ENCODE measurements at places on chromosomes 7 and 10.

DNA sequence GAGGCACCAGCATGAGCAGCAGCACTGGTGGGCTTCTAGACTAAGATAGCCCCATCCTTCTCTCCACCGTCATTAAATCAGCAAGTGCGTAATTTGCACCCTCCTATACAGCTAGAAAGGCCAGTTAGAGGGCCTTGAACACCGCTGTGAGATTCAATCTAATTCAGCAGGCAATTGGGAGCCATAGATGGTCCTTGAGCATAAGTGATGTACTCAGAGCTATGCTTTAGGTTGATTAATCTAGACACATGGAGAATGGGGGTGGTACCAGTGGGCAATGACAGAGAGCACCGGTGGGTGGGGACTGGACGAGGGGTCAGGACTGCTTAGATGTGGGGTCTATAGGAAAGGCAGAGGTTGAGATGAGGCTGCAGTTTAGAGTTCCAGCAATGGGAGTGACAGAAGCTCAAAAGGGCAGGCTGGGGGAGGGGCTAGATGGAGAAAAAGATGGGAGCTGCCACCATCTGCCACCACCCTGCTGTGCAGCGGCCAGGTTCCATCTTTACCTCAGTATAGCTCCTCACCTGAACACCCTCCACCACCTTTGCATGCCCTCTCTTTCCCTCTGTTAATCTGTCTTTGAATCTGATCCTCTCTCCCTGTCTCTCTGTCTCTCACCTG is 87.3 kb downstream of the C10orf105 start:
- DNase-seq = no peak

DNA sequence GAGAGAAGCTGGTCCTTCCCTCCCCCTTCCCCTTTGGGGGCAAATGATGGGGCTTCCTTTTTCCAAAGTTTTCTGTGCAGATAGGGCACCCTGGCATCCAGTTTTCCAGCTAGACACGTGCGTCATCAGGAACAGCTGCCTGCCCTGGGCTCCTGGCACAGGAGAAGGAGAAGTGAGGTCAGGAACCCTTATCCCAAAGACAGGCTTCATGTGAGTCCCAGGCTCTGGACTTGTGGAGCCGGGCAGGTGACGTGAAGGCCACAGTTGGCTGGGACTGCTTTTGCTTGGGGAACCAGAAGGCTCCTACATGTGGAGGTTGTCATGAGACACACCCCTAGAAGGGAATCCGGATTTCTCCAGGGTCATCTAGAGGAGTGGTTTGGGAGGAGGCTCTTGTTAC is 66.5 kb downstream of the RBM20 start:
- no peak for DNase-seq

- DNase-seq = no peak
Observed at GRCh38 chr7:77935652-77936348, 137.2 kb downstream of the PHTF2 start.

DNA sequence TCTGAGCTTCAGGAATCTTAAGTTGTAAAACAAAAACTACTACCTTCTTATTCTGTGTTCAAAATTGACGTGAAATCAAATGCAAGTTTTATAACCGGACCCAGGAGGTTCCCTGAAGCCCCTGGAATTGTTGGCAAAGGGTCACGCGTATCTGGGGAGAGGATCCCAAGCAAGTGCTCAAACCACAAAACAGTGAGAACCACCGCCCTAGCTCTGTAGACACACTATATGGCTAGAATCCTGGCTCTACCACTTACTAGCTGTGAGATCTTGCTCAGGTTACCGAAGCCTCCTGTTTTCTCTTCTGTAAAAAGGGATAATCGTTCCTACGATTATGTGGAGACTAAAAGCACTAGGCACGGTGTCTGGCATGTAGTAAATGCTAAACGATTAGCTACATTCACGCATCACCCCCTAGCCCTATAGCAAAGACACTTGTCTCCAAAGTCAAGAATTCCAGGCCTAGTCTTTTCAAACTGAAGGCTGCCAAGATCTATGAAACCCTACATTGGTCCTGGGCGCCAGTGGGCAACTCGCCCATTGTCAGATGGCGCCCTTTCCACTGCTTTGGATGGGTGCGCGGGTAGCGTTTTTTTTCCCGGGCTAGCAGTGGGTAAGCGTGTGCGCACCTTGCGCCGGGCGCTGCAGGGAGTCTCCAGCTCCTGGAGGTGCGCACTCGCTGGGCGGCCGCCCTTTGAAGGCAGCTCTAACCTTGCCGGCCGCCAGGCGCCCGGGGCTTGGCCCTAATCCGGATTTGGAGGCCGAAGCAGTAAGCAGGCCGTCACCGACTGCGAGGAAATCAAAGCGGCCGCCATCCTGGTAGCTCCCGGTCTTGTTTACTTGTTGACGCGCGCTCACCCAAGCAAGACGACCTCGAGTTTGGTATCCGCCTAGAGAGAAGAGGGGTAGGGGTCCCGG is 11.6 kb upstream of the NKX2-3 start:
- DNase-seq = no peak

DNA sequence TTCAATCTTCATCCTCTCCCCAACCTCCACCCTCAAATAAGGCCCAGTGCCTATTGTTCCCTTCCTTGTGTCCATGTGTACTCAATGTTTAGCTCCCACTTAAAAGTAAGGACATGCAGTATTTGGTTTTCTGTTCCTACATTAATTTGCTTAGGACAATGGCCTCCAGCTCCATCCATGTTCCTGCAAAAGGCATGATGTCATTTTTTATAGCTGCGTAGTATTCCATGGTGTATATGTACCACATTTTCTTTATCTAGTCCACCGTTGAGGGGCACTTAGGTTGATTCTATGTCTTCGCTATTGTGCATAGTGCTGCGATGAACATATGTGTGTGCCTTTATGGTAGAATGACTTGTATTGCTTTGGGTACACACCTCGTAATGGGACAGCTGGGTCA is 7.2 kb upstream of the NEUROG3 start:
- DNase-seq = no peak

DNA sequence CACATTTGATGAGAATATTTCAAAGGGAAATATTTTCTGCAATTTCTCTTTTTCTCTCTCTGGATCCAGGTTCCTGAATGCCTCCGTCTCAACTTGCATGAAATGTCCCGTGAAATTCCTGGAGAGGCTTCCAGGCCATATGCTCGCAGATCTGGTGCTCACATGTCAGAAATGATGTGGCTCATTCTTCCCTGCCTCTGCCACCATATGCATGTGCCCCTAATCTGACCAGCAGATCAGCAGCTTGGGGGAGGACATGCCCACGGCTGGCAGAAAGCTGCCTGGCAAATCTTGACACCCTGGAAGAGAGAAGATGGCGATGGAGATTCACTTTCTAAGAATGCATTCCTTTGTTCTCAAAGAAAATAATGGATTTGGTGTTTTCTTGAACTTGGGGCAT is 490.7 kb downstream of the RPS24 start:
- no peak for DNase-seq

DNA sequence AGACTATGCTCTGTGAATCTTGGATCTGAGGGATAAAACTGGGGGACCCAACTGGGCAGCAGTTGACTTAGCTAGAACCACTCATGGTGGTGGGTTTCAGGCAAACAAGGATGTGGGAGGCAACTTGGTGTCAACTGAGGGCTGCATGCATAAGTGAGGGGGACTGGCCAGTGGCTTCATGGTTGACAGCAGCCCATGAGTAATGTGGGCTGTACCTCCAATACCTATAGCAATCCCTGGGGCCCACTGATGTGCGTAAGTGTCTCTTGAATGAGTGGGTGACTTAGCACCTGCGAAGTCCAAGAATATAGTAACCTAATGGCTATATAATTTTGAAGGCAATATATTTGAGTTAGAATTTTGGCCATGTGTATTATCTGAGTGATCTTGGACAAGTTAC is 13.7 kb upstream of the MAP3K8 start:
- no peak for DNase-seq

DNA sequence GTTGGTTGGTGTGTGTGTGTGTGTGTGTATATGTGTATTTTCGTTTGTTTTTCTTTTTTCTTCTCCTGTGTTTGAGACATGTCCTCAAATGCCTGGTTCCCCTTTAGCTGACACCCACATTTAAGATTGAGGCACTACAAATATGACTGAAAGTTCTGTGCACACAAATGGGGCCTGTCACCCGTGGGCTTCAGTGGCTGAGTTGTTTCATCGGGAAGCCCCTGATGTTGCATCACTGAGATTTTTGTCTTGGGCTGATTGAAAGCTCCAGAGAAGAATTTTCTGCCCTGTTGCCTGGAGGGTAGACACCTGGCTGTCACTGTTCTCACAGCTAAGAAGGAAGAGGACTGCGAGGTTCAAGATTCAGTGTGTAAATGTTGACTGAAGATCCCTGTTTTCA is 283.8 kb upstream of the C7orf33 start:
- no peak for DNase-seq

DNA sequence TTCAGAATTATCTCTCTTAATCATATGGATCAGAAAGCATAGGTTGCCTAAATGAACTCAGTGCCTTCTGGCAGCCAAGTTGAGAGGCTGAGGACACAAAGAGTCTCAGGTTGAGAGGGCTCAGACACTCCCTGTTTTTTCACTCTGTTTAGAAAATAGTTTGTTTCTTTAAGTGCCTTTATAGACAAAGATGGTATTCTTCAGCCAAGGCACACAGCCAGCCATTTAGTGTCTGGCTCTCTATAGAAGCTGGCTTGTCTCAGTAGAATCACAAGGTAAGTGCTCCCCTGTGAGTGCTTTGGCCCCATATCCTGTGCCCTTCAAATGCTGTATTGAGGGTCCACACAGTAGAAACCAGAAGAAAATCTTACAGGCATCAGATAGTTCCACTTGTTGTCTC is 3.6 kb downstream of the GPR158 start:
- no peak for DNase-seq

GRCh38 chr10:65628493-65629139 is 1297.2 kb upstream of the LRRTM3 start:
- no peak for DNase-seq

DNA sequence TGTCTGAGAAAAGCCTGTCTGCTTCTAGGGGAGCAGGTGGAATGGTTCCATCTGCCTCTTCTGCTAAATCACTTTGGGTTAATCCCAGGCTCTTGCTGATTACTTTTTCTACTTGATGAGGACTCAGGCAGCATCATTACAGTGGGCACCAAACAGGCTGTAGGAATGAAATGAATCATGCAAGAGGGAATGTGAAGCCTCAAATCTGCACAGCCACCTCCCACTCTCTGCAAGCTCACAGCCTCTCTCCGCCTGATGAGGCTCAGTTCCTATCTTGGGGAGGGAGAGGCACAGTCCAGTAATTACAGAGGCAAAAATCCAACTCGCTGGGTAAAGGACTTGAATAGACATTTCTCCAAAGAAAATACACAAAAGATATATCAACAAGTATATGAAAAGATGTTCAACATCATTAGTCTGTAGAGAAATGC is 34.0 kb downstream of the HSPA12A start:
- DNase-seq = no peak

DNA sequence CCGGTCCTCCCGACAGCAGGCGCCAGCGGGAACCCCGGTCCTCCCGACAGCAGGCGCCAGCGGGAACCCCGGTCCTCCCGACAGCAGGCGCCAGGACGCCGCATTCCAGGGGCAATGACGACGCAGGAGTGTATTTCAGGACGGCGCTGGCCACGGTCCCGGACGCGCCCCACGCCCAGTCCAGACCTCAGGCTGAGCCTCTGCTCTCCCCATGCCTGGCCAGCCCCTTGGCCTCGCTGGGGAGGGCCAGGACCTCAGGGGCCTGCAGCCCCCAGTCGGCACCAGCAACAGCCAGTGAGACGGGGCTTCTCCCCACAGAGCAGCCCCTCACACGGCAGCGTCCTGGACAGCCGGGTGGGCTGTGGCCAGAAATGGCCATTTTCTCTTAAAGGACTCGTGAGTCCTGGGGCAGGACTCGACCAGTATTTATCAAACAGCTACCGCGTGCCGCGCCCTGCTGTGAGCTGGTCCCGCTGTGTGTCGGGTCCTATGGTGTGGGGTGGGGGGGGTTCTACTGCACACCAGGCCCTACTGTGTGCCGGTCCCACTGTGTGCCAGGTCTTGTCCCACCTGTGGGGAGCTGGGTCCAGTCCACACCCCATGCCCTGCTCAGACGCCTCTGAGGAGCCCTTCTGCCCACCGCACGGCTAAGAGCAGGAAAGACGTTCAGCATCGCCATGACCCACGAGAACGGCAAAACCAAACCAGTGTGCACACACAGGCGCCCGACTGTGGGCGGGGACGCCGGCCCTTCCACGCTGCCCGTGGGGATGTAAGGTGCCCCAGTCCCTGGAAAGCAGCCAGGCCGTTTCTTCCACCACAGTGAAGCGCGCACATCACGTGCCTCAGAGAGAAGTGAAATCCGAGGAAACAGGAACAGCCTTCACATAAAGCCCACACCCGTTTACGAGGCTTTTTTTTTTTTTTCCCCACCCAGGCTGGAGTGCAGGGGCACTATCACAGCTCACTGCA is 33.3 kb downstream of the GET4 start:
- DNase-seq = no peak
